ENCODE measurements at places on chromosomes 1 and 21.

GRCh38 chr1:216330262-216330661 lies 93.0 kb downstream of the USH2A start:
- DNase-seq = no peak

DNA sequence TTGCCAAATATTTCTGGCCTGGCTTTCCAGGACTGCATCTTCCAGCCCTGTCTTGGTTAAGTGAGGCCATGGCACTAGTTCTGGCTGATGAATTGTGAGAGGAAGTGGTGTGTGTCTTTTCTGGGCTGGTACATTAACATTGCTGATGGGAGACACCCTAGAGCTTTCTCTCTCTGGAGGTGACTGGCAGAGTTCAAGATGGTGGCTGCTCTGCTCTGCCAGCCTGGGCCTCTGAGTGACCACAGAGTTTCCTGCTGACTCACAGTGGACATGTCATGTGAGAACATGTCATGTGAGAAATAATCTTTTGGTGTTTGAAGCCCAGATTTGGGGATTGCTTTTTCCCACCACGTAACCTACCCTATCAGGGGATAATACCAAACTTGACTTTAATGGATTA lies 218.0 kb upstream of the KIAA0040 start:
- no peak for DNase-seq

GRCh38 chr1:206684003-206684402 lies 702 bp upstream of the MAPKAPK2 start:
- DNase-seq = no peak

DNA sequence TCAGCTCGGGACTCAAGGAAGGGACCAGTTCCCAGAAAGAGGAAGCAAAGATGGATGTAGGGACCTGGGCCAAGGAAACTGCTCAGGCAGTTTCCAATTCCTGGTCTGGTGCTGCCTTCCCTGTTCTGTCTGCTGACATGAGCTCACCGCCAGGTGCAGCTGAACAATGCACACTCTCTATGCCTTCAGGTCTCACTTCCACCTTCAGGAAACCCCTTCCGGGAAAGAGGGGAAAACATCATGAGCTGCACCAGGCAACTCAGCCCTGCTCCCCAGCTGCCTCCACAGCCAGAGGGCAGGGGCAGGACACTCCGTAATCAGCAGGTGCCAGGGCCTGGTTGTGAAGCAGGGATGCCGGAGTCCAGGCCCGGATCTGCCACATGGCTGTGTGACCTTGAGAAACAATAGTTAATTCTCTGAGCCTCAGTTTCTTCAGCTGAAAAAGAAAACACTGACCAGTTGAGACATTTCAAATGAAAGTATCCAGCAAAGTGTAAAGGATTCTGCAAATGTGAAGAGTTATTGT lies 27.8 kb downstream of the SMIM12 start:
- no peak for DNase-seq

DNA sequence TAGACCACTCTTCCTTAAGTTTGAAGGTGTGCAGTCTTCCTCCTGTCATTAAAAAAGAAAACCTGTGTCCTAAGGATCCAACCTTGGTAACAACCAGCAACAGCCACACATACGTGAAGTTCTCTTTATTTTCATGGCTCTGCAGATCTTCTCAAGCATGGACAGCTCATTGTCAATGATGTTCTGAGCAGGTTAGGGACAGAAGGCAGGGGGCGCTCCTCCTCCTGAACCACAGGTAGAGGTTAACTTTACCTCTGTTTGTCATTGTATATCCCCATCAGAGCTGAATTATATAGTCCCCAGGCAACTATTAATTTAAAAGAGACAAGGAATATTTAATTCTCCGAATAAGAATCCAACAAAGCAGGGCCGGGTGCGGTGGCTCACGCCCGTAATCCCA lies 52.5 kb upstream of the CR2 start:
- no peak for DNase-seq

GRCh38 chr21:43771199-43771675 lies 4.9 kb downstream of the CSTB start:
- DNase-seq = no peak

DNA sequence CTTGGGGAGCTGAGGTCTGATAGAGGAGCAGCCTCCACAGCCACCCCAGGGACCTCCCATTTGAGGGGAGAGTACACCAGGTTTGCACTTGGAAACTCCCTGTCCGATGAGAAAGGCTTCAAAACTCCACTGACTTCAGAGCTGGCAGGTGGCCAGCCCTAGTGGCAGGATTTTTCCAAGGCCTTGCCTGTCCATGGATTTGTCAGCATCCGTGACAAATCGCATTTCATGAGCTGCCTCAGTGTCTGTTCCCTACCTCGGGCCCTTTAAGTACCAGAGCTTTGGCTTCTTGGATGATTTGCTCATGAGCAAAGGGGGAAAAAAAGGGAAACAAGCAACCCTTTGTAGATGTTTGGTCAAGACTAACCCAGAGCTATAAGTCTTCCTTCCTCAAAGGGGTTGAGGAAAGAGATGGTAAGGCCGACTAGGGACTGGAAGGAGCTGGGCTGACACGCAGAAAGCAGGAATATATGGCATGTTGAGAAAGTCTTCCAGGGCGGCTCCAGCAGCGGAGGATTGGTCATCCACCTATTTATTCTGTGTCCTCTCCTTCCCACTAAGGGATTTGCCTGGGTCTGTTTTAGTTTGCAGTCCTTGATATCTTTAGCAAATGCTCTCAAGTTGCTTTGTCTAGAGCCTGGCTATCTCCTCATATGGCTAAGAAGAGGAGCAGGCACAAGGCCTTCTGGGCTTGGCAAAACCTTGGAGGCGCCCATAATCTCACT lies 2.7 kb upstream of the HSPG2 start:
- no peak for DNase-seq

DNA sequence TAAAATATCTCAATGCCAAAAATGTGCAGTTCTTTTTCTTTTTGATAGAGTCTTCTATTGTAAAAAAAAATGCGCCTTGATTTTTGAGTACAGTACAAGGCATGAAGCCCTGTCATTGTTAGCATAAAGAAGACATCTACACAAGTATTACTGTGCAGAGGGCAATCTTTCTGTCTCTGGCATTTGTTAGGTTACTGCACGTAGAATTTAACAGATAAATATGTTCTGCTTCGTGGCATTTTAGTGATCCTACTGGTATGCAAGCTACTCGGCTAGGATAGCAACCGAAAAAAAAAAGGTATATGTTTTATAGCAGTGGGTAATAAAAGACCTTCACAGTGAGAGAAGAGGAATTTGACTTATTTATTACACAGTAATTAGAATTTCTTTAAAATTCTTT lies 492.9 kb upstream of the ADGRL2 start:
- no peak for DNase-seq

DNA sequence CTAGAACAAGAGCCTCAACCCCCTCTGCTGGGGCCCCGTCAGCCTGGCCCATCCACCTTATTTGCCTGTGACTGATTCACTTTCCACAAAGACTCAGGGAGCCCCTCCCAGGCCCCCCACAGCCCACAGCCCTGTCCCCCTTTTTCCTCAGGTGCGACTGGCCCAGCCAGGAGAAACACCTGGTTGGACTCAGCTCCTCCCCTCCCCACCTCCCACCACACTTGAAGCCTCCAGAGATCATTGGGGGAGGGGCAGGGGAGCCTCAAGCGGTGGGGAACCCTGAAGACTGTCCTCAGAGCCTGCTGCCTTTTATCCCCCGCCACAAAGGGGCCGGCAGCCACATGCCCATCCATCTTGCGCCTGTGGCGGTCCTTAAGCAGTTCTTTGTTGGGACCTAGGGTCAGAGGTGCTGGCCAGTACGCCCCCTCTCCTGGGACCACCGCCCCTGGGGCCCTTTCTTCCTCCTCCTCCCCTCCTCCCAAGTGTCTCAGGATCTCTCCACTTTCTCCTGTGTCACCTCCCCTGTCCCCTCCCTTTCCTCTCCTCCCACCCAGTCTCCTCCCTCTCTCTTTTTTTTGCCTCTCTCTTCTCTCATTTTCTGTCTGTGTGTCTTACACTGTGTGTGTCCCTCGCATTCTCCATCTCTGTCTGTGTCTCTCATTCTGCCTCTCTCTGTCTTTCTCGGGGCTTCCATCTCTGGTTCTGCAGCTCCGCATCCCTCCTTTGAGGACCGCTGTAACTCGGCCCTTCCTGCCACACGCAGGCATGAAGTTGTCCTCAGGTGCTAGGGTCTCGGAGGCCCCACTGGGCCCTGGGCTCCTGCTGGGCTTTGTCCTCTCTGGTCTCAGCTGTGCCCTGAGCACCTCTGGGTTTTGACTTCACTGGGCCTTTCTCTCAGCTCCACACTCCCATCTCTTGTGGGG lies 12.2 kb downstream of the CRABP2 start:
- DNase-seq = peak; percentile 31
